ENCODE measurements at places on chromosomes 12 and 14.

- DNase-seq, result no peak
Measured at GRCh38 chr12:27344760-27345159, 12.1 kb downstream of the BMAL2 start.

GRCh38 chr12:96434107-96434506, 33.9 kb upstream of the CDK17 start:
- no peak for DNase-seq

GRCh38 chr12:43099691-43100163, 452.3 kb downstream of the ADAMTS20 start:
- no peak for DNase-seq

DNA sequence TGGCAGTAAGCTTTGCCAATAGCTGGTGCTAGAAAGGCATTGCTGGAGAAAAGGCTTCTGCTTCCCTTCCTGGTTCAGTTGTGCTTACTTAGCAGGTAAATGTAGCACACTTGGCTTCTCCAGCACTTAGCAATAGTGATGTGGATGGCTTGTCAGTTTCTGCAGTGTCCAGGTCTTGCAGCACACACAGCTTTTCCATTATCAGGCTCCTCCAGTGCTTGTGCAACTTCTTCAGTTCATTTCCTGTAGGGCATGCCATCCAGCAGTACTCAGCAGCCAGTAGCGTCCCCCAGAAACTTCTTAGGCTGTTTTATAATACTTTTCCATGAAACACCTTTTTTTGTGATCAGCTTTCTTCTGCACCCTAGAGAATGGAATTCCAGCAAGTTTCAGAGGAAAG, 154.6 kb downstream of the SLC6A15 start:
- no peak for DNase-seq

- no peak for DNase-seq
Measured at GRCh38 chr12:124550123-124551089, 17.0 kb downstream of the NCOR2 start.

Data from NCI-H1092 (cell line).